H1 (cell line): ENCODE measurements at places on chromosomes 5 and 9.

DNA sequence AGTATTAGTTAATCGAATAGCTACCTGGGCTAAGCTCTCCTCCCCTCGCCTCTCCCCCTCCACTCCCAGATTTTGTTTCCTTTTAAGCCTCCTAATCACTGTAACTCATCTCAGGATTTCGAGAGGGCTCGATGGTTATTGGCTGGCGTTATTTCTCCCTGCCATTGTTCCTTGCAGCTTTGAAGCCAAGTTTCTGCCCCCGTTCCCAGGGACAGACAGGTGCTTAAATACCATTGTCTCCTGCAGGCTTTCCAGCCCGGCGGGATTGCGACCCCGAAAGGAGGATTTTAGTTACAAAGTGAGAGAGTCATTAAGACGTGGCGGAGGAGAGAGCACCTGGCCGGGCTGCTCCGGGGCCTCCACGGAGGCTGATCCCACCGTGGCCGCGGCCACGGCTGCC lies 46.2 kb downstream of the ASS1 start:
- no peak overlapping the region for H3K4me3 ChIP-seq
- no peak for DNase-seq
- H3K4me1 ChIP-seq: no peaks in the 10 kb centered on the region
- peaks cover 17% of the 10 kb centered on the region for H3K36me3 ChIP-seq
- H3K27ac ChIP-seq: no peak overlapping the region

GRCh38 chr9:37917313-37917731 lies 13.4 kb upstream of the SLC25A51 start:
- no peak overlapping the region for H3K4me3 ChIP-seq
- peaks cover 14% of the 10 kb centered on the region for H3K4me1 ChIP-seq
- DNase-seq: no peak
- H3K36me3 ChIP-seq: no peaks in the 10 kb centered on the region
- H3K27ac ChIP-seq: no peak overlapping the region

GRCh38 chr5:96926276-96926675 lies 9.6 kb upstream of the LNPEP start:
- DNase-seq: no peak
- H3K4me3 ChIP-seq: no peak overlapping the region
- no peak overlapping the region for H3K27ac ChIP-seq
- H3K36me3 ChIP-seq: no peaks in the 10 kb centered on the region
- no peaks in the 10 kb centered on the region for H3K27me3 ChIP-seq
- H3K4me1 ChIP-seq: no peaks in the 10 kb centered on the region; the same call in 1 of the 2 replicates

GRCh38 chr5:170449232-170449631 lies 54.6 kb upstream of the KCNIP1 start:
- H3K4me3 ChIP-seq: no peak overlapping the region
- H3K27me3 ChIP-seq: no peaks in the 10 kb centered on the region
- no peaks in the 10 kb centered on the region for H3K36me3 ChIP-seq
- no peak overlapping the region for H3K27ac ChIP-seq
- no peaks in the 10 kb centered on the region for H3K4me1 ChIP-seq

DNA sequence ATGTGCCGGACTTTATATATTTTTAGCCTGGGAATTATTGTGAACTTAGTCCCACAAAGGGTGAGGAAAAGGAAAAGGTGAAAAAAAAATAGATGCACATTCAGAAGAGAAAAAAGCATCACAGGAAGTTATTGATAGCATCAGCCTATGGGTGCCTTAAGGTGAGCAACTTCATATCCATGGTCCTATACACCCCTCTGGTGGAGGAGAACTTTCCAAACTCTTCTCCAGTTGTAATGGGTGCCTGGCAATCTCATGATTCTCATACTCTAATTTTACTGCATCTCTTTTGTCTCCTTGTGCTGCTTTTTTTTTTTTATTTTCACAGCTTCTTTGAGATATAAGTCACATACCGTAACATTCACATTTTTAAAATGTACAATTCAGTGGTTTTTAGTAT lies 107.4 kb downstream of the JAKMIP2 start:
- DNase-seq: no peak
- no peaks in the 10 kb centered on the region for H3K27me3 ChIP-seq
- no peak overlapping the region for H3K4me3 ChIP-seq
- H3K27ac ChIP-seq: no peak overlapping the region
- no peaks in the 10 kb centered on the region for H3K4me1 ChIP-seq

DNA sequence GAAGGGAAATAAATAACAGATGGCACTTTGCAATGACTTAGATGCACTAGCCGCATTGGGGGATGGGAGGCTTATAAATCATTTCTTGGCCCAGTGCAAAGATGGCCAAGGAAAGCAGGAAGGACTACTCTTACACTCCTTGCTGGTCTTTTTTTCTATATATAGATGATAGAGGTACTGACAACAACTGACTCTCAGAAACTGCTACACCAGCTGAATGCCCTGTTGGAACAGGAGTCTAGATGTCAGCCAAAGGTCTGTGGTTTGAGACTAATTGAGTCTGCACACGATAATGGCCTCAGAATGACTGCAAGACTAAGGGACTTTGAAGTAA lies 1.7 kb downstream of the CCNG1 start:
- DNase-seq: no peak
- no peaks in the 10 kb centered on the region for H3K27me3 ChIP-seq
- H3K4me1 ChIP-seq: peaks cover 3% of the 10 kb centered on the region
- no peak overlapping the region for H3K27ac ChIP-seq
- peaks cover 52% of the 10 kb centered on the region for H3K36me3 ChIP-seq

GRCh38 chr5:153974131-153974812 lies 64.4 kb downstream of the FAM114A2 start:
- no peak overlapping the region for H3K27ac ChIP-seq
- H3K4me3 ChIP-seq: no peak overlapping the region
- no peaks in the 10 kb centered on the region for H3K4me1 ChIP-seq
- peaks cover 2% of the 10 kb centered on the region; the same call in 1 of the 2 replicates for H3K27me3 ChIP-seq
- H3K36me3 ChIP-seq: no peaks in the 10 kb centered on the region

GRCh38 chr9:94212531-94212930 lies 46.6 kb upstream of the ZNF169 start:
- no peaks in the 10 kb centered on the region for H3K27me3 ChIP-seq
- H3K4me3 ChIP-seq: no peak overlapping the region

DNA sequence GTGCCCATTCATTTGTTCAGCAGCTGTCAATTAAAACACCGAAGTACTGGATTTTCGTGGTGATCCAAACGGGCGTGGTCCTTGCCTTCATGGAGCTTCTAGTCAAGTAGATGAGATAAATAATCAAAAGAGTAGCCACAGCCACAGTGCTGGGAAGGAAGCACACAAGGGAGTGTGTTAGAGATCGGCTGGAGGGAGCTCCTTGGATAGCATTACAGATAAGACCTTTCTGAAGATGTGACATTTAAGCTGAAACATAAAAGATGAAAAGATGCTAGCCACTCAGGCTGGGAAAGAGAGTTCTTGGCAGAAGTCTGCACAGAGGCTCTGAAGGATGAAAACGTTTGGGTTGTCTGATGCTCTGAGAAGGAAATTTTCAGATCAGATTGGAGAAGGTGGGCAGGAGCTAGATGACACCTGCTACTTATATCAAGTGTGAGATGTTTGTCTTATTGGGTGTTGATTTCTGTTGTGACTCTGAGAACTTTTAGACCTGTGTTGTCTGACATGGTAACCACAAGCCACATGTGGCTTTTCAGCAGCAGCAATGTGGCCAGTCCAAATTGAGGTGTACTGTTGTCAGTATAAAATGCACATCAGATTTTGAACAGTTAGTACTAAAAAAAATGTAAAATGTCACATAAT lies 123.9 kb downstream of the TLE4 start:
- H3K27ac ChIP-seq: no peak overlapping the region
- peaks cover 37% of the 10 kb centered on the region for H3K4me1 ChIP-seq
- no peaks in the 10 kb centered on the region for H3K36me3 ChIP-seq
- H3K4me3 ChIP-seq: no peak overlapping the region
- H3K27me3 ChIP-seq: no peaks in the 10 kb centered on the region
- no peak for DNase-seq

- no peak for DNase-seq
- H3K36me3 ChIP-seq: no peaks in the 10 kb centered on the region
- no peak overlapping the region for H3K27ac ChIP-seq
- no peak overlapping the region for H3K4me3 ChIP-seq
- H3K4me1 ChIP-seq: no peaks in the 10 kb centered on the region
Measured at GRCh38 chr5:67377631-67378030, 181.0 kb upstream of the CD180 start.

DNA sequence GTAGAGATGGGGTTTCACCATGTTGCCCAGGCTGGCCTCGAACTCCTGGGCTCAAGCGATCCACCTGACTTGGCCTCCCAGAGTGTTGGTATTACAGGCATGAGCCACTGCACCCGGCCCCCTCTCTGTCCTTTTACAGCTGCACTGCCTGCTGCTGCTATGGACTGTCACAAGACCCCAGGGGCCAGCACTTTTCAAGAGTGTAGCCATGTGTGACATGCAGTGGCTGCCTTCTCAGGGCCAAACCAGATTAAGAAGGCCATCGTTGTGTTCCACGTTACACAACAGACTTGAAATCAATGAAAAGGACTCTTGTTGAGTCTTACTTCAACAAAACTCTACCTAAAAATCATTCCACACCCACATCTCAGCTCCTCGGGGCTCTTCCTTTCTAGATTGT lies 78.9 kb upstream of the ICE1 start:
- no peak for DNase-seq
- no peaks in the 10 kb centered on the region for H3K36me3 ChIP-seq
- H3K27me3 ChIP-seq: no peaks in the 10 kb centered on the region
- H3K4me1 ChIP-seq: peaks cover 2% of the 10 kb centered on the region; the same call in 1 of the 2 replicates
- no peak overlapping the region for H3K4me3 ChIP-seq
- H3K27ac ChIP-seq: no peak overlapping the region

- DNase-seq: no peak
- no peaks in the 10 kb centered on the region for H3K36me3 ChIP-seq
- H3K4me3 ChIP-seq: no peak overlapping the region
- peaks cover 81% of the 10 kb centered on the region for H3K4me1 ChIP-seq
Measured at GRCh38 chr5:1104327-1105006, 7.4 kb downstream of the SLC12A7 start.

- H3K4me3 ChIP-seq: no peak overlapping the region
- H3K4me1 ChIP-seq: peaks cover 3% of the 10 kb centered on the region
- H3K27me3 ChIP-seq: no peaks in the 10 kb centered on the region
- DNase-seq: no peak
- H3K27ac ChIP-seq: no peak overlapping the region
Measured at GRCh38 chr9:110316261-110317075, 21.2 kb downstream of the TXNDC8 start.

GRCh38 chr5:107538805-107539445 lies 131.8 kb downstream of the EFNA5 start:
- no peak overlapping the region for H3K27ac ChIP-seq
- H3K4me1 ChIP-seq: peaks cover 6% of the 10 kb centered on the region; the same call in 1 of the 2 replicates
- H3K27me3 ChIP-seq: no peaks in the 10 kb centered on the region
- H3K36me3 ChIP-seq: no peaks in the 10 kb centered on the region

GRCh38 chr5:141513627-141514329 lies 24.9 kb downstream of the PCDHGC5 start:
- H3K4me1 ChIP-seq: peaks cover 28% of the 10 kb centered on the region
- H3K27ac ChIP-seq: peak overlapping the region; percentile 84
- H3K27me3 ChIP-seq: no peaks in the 10 kb centered on the region
- peaks cover 2% of the 10 kb centered on the region; the same call in 1 of the 2 replicates for H3K36me3 ChIP-seq
- H3K4me3 ChIP-seq: peak overlapping the region; percentile 61

DNA sequence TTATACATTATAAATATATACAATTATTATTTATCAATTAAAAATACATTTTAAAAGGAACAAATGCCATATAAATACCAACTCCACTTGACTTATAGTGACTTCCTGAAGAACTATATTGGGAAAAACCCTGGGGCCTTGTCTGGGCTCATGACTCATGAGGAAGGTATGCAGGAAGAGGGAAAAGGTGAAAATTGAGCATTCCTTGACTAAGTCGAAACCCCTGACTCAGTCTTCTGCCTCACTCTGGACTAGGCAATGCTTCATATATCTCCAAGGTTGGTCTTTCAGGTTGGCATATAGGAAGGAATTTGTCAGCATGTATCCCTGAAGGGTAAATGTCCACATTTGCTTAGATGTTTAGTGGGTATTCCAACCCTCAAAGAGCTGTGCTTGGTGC lies 78.5 kb downstream of the SH3TC2 start:
- H3K27me3 ChIP-seq: no peaks in the 10 kb centered on the region
- H3K36me3 ChIP-seq: no peaks in the 10 kb centered on the region
- H3K4me1 ChIP-seq: no peaks in the 10 kb centered on the region
- H3K4me3 ChIP-seq: no peak overlapping the region
- no peak overlapping the region for H3K27ac ChIP-seq

DNA sequence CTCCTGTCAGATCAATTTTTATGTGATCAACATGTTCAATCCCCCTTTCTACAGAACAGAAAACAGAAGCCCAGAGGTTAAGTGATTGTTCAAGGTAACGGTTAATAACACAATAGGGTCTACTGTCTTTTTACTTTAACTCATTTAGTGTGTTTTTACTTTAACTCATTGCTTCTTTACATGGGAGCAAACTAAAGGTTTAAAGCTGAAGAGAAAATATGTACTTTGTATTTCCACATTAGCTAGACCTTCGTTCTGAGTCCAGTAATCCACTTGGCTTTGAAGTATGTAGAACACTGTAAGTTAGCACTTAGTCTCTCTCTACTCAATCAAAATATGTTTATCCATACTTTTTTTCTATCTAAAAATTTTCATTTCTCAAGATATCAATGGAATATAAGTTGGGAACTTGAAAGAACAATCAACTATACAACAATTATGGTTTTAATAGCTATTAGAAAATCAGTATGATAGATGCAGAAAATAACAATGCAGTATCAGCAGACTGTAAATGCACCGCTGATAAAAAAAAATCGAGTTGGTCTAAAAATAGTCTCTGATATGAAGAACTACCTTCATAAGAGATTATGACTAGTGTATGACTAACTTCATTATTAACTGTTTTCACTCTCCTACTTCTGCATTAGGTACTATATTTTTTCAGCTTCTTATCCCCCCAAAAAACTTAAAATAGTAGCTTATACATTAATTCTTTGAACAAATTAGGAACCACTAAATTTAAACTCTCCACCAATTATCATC lies 20.6 kb downstream of the PGGT1B start:
- no peak for DNase-seq
- H3K27me3 ChIP-seq: peaks cover 1% of the 10 kb centered on the region
- no peak overlapping the region for H3K27ac ChIP-seq
- H3K4me1 ChIP-seq: no peaks in the 10 kb centered on the region
- H3K36me3 ChIP-seq: no peaks in the 10 kb centered on the region

DNA sequence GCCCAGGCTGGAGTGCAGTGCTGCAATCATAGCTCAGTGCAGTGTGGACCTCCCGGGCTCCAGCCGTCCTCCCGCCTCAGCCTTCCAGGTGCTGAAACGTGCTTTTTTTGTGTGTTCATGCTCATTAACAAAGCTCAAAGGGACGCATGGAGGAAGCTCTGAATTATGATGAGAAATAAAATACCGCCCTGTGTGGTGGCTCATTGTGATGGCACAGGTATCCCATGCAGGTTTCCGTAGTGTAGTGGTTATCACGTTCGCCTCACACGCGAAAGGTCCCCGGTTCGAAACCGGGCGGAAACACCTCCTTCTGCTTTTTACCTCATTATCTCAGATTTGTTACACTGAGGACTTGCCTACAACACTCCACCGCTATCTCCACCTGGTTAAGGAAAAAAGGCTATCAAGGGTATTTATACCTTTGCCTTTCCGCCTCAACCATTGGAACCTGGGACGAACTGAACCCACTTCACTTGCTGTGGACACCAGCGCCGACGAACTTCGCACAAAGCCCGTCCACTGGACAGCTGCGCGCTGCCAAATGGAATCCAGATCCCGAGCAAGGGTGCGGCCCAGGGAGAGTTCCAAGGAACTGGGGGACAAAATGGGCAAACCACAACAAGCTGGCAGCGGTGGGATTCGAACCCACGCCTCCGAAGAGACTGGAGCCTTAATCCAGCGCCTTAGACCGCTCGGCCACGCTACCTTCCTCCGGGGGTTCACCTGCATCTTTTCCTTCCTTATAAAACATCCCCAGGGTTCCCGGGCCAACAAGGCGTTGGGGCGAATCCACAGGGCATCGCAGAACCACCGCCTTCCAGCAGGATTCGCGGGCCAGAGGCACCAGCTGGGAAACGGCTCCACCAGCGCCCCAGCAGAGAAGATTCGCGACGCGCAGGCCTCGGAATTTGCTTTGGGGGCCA lies 26.3 kb downstream of the OR2V2 start:
- peak overlapping the region; percentile 62 for H3K4me3 ChIP-seq
- DNase-seq: peak; percentile 94
- H3K27me3 ChIP-seq: peaks cover 35% of the 10 kb centered on the region
- H3K36me3 ChIP-seq: no peaks in the 10 kb centered on the region
- H3K4me1 ChIP-seq: no peaks in the 10 kb centered on the region
